NCI-H446 (cell line): ENCODE measurements at places on chromosomes 12 and 14.
A peak's percentile ranks its signal among the peaks of the same experiment; 100 is the strongest.

DNA sequence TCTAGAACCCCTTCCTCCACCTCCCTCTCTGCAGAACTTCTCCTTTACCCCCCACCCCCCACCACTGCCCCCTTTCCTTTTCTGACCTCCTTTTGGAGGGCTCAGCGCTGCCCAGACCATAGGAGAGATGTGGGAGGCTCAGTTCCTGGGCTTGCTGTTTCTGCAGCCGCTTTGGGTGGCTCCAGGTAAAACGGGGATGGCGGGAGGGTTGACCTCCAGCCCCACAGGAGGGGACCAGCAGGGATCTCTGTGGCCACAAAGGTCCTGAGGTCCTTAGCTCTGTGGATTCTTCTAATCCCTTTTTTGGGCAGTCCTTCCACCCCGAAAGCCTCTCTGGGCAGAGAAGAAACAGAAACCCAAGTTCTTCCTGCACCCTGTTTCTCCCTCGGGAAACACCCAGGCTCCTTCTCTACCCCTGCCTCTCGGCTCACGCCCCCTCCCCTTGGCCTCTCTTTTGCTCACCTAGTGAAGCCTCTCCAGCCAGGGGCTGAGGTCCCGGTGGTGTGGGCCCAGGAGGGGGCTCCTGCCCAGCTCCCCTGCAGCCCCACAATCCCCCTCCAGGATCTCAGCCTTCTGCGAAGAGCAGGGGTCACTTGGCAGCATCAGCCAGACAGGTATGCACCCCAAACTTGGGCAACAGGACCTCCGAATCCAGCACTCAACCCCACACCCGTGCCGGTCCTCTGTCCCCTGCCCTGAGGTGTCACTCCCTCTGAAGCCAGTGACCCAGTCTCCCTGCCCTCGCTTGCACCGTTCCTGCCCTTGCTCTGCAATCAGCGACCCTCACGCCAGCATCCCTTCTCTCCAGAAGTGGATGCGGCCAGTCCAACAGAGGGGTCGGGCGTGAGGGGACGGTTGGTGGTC is 638 bp downstream of the LAG3 start:
- DNase-seq, result no peak

- DNase-seq, result no peak
Observed at GRCh38 chr12:23640754-23641153, 308.7 kb downstream of the SOX5 start.

GRCh38 chr14:53603994-53604393 is 352.6 kb downstream of the BMP4 start:
- no peak for DNase-seq

GRCh38 chr14:33026850-33027430 is 88.3 kb downstream of the NPAS3 start:
- DNase-seq, result no peak

- no peak for DNase-seq
Observed at GRCh38 chr14:92495027-92495426, 18.6 kb upstream of the RIN3 start.

- DNase-seq, result peak; percentile 4
Observed at GRCh38 chr14:63454863-63455622, 88.1 kb downstream of the PPP2R5E start.
